ENCODE measurements at places on chromosomes 16 and 17. TPM values are rescaled to one million over a fixed set of nuclear protein-coding genes. Genes with fewer than 3 reads are reported as not detected.
A peak's percentile ranks its signal among the peaks of the same experiment; 100 is the strongest.

The UBE2O gene
- 21.0 TPM for total RNA-seq

The RND2 gene
- not detected for total RNA-seq

GRCh38 chr16:55737966-55738365 is 82.2 kb downstream of the SLC6A2 start:
- DNase-seq, result no peak

The HOXB9 gene
- 24.7 TPM for total RNA-seq

DNA sequence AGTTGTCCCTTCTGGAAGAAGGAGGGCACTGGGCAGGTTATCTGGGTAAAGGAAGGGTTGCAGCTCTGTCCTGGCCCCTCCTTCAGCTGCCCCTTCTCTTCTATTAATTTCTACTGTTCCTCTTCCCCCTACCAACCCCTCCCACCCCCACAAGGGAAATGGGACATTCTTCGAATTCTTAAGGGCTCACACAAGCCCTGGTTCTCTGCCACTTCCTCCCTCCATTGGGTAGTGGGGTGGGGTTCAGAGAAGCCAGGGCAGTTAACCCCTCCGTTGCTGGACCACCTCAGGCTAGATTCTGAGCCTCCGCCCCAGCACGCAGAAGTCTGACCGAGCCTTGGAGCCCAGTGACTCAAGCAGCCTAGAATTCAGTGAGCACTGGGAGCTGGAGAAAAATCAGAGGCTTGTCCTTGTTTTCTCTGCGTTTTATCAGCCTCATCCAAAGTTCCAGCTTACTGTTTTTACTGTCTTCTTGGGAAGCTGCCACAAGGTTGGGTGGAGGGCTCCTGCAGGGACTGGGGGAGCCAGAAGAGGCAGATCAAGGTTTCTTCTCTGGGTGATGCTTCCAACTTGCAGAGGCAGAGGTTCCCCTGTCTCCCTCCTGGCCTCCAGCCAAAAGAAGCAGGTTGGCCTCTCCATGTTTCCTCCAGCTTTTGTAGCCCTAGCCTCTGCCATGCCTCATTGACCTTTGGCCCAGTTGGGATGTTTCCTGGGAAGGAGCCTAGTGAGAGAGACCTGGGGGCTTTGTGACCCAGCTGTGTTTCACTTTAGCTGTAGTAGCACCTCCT is 10.2 kb downstream of the LASP1 start:
- peak; percentile 53 for DNase-seq

DNA sequence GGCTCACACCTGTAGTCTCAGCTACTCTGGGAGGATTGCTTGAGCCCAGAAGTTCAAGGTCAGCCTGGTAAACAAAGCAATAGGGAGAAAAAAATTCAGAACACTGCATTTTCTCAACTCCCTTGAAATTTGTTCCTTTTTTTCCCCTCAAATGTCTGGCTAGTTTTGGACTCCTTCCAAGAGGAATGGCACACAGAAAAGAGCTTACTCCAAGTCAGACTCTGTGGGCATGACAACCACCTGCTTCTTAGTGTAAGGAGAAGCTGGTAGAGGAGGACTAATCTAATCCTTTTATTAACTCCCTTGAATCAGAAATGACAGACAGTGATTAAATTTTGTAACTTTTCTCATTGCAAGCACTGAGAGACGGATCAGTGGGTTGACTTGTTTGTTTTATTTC is 27.9 kb upstream of the HYDIN start:
- DNase-seq, result no peak

- DNase-seq, result no peak
These were observed 21.9 kb downstream of the ZNF423 start for GRCh38 chr16:49833796-49834530.

The HOXB7 gene
- 13.0 TPM for total RNA-seq

DNA sequence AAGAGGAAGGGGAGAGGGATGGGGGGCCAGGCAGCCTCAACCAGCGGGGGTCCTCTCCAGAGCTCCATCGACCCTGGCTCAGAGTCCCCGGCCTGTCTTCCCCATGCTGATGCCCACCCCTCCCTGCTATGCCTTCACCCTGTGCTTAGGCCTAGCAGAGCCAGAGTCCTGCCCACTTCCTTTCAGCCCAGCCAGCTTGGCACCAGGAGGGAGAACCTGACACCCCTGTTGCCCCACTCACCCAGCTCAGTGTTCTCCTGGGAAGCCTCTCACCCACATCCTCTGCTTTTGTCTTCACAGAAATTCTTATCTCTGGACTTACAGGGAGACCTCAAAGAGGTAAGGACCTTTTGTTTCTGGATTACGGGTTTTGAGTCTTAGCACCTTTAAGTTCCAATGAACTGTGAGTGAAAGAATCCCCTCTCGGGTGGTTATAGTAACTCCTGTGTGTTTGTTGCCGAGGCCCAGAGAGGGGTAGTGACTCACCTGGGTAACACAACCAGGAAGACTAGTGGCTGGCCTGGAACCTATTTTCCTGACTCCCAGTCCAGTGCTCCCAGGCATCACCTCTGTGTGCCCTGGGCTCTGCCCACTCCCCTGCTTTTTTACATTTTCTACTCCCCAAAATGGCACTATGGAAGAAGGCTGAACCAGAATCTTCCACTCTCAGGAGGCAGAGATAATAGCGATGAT is 53.3 kb downstream of the CES1 start:
- DNase-seq, result no peak

DNA sequence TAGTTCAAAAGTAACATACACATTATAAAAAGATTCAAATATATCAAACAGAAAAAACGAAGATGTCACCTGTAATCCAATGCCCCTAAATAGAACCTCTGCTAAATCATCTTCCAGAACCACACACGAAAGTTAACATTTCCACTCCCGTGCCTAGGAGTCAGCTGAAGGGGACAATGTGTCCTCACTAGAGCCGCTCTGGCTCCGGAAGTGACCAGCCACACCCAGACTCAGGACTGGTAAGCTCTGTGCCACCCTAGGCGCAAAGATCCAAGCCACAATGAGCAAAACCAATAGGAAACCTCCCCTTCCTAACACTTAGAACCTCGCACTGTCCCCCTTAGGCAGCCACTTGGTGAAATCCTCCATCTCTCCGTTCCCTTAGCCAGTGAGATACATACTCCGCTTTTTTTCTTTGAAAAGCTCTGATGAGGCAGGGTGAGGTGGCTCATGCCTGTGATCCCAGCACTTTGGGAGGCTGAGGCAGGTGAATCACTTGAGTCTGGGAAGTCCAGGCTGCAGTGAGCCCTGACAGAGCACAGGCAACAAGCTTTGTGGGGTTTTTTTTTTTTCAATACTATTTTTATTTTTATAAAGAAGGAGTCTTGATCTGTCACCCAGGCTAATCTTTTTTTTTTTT is 11.8 kb downstream of the CTRB1 start:
- DNase-seq, result no peak

DNA sequence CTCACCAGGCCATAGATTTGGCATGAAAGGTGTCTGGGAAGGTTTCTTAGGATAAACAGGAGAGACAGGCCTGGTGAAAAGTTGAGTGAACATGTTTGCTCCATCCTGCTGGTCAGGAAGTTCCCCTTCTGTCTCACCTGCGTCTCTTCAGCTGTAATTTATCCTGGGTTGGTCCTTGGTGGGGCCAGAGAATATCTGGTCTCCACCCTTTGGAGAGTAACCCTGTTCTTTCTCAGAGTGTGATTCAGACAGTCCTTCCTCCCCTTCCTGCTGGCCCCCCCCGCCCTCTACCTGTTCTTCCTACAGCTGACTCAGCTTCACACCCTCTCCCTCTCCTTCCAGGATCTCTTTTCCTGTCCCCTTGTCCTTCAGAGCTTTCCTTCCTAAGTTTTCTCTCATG is 17.1 kb downstream of the MINK1 start:
- no peak for DNase-seq

- DNase-seq, result no peak
These were observed 22.3 kb upstream of the TIMP2 start for GRCh38 chr17:78947235-78948149.

DNA sequence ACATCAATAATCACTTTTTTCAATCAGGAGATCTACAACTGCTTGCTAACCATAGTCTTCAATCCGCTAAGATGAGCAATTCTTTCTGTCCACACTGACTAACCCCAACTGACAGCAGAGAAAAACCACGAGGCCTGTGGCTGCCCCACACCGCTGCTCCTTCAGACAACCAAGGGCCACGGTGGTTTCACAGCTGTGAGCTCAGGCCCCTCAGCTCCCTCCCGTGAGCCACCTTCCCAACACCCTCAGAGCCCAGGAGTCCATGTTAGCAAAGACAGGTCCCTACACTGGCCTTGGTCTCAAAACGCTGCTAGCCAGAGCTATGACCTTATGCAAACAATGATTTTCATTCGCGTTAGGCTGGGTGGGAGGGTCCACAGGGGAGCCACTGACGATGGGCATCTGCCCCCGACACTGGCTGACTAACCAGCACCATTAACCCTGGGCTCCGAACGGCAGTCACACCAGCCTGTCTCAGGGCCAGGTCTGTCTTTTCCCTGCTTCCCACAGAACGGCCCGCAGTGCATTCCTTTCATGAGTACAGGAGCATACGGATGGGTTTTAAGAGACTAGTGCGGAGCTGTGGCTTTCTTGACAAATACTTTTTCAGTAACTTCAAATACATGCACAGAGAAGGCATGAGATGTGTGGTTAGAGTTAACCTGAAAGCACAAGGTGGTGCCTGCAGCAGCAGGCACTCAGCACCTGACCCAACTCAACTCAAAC is 67.3 kb downstream of the ANKRD11 start:
- no peak for DNase-seq

The GP1BA gene
- not detected for total RNA-seq

The CXCL16 gene
- total RNA-seq, result 16.2 TPM

DNA sequence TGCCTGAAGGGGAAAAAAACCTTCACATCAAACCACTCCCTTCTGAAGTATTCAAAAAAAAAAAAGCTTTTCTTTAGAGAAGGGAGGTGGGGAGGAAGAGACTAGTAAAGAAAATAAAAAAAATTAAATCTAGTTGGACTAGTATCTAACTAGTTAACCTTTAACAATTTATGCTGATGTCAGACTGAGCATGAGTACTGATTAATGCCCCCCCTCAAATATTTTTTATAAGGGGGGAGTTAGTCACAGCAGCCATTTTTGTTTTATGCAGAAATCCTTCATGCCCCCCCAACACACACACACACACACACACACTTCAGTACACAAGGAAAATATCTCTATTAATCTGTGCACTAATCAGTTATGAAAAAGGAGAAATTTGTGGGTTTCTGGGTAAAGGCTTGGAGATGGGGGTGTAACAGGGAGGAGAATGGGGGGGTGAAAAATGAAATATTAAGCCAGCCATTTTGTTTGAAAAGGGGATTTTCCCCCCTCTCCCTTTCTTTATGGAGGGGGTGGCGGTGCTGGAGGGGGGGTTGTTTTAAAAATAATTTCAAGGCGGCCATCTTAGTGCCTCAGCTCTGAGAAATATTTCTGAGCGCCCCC is 4.7 kb upstream of the CHD3 start:
- no peak for DNase-seq

- no peak for DNase-seq
These were observed 986 bp downstream of the FA2H start for GRCh38 chr16:74773446-74774222.

DNA sequence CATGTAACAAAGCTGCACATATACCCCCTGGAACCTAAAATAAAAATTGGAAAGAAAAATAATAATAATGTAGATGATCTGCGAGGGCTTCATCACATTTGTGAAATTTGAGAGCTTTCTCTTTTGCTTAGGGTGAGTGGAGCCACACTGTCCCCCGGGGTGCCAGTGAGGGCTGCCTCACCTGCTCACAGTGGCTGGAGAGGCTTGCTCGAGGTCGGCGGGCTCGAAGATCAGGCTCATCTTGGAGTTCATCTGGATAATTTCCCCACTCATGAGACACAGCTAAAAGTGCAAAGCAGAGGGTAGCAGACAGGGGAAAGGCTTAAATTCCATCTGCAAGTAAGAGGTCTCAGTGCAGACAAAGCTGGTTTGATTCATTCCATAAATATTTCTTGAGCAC is 123.8 kb downstream of the DNAH3 start:
- no peak for DNase-seq

DNA sequence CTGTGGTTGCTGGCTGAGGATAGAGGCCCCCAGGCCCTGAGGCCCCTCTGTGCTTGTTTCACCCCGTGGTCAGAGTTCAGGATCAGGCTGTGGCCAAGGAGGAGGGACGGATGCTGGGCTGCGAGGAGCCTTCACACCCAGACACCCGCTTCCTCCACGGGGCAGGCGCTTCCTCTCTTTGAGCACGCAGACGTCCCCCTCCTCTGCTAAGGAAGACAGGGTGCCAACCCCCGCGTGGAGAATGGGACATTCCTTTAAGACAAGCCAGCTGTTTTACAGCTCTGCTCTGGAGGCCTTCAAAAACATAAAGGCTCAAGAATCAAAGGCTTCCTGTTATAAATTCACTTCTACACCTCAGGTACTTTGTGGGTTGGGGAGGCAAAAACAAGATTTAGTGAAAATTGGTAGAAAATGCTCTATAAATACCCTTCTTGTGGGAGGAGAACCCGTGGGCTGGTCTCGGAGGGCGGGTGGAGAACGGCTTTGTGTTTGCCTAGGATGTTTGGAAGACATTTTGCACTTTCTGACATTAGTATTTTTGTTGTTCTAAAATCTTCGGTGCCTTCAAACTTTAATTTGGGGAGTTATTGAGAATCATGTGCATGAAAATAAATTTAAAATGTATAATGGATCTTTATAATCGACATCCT is 60.8 kb upstream of the FOXF1 start:
- no peak for DNase-seq

GRCh38 chr16:75415169-75415905 is 18.0 kb downstream of the CFDP1 start:
- no peak for DNase-seq

- DNase-seq, result no peak
These were observed 103.8 kb upstream of the NOL11 start for GRCh38 chr17:67613961-67614360.

- no peak for DNase-seq
These were observed 21.1 kb downstream of the NXPH3 start for GRCh38 chr17:49596613-49597244.

- DNase-seq, result no peak
These were observed 6.5 kb upstream of the USP32 start for GRCh38 chr17:60398227-60398959.

GRCh38 chr17:42459801-42460281 is 1.2 kb downstream of the ATP6V0A1 start:
- peak; percentile 21 for DNase-seq

DNA sequence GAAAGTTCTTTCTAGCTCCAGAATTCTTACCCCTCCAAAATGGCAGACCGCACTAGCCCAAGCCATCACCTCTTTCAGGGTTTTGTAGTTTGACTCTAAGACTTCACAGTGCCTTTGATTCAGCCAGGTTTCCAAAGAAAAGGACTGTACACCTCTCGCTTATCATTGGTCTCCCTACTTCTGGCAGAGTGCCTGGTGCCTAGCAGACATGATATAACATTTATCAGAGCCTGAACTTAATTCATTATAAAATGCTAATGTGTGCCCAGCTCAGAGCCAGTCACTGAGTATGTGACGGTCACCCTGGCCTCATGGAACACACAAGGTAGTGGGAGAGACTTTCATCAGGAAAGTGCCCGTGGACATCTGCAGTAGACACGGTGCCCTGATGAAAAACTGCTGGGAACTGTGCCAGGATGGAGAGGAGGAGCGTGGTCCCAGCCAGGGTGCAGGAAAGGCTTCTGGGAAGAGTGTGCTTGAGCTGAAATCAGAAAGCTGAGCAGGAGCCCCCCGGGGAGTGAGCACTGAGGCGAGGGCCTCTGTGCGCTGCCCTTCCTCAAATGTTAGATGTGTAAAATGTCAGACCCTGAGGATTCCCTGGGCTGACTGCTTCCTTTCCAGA is 34.3 kb upstream of the LGALS9 start:
- no peak for DNase-seq

GRCh38 chr17:82788206-82789001 is 36.5 kb downstream of the TBCD start:
- no peak for DNase-seq

All from NCI-H460 (cell line).